Gastroesophageal sphincter (tissue), 4 donors: ENCODE measurements at places on chromosomes 5 and 9.

DNA sequence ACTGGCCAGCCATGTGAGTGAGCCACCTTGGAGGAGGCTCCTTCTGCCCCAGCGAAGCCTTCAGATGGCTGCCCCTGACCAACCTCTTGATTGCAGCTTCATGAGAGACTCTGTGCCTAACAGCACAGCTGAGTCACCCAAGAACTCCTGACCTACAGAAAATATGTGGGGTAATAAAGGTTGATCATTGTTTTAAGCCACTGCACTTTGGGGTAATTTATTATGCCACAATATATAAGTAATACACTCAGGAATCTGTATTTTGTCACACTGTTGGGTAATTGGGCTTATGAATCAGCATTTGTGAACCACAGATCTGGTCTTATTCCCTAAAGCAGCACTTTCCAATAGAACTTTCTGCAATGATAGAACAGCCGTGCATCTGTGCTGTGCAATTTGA is 24.4 kb upstream of the VDAC1 start:
- H3K27me3 ChIP-seq, result peaks cover 20% of the 10 kb centered on the region
- H3K36me3 ChIP-seq, result no peaks in the 10 kb centered on the region
- H3K4me1 ChIP-seq, result no peaks in the 10 kb centered on the region
- no peak overlapping the region for H3K4me3 ChIP-seq
- ATAC-seq, result no peak

DNA sequence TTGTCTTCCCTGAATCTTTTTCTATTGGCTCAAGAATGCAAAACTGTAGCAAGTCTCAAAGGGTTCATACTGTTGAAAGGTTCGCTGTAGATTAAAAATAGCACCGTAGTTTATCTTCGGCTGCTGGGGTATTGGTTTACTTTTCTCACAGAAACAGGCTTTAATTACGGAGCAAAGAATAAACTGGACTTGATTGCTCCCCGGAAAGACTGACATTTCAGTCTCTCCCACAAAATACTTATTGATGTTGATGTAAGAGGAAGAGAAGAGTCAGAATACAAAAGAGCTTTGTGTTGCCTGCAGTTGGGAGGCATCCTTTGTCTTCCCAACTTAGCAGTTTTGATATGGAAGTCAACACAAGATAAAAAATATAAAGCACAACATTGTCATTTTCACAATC is 183.9 kb upstream of the DMAC1 start:
- no peak for ATAC-seq
- H3K27ac ChIP-seq, result no peak overlapping the region
- H3K27me3 ChIP-seq, result peaks cover 13% of the 10 kb centered on the region
- H3K36me3 ChIP-seq, result no peaks in the 10 kb centered on the region
- H3K4me3 ChIP-seq, result no peak overlapping the region

- H3K27me3 ChIP-seq, result no peaks in the 10 kb centered on the region
- peaks cover 4% of the 10 kb centered on the region for H3K36me3 ChIP-seq
- no peaks in the 10 kb centered on the region for H3K4me1 ChIP-seq
- no peak overlapping the region for H3K27ac ChIP-seq
- ATAC-seq, result no peak
These were observed 161.3 kb downstream of the HACD4 start for GRCh38 chr9:20870115-20870514.

DNA sequence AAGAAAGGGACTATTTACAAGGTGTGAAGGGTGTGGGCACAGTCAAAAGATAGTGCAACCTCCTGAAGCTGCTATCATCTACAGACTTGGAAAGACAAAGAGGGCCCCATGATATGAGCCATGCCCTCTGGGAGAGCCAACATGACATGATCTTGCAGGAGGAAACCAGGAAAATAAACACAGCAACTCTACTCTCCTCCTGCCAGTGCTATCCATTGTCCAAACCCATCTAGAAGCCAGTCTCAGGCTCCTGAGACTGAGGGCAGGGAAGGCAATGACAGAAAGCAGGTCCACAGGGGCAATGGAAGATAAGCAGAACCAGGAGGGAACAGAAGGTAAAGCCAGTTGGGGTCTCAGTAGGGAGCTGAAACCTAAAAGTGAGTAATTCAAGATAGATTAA is 37.1 kb downstream of the PLPP1 start:
- no peak overlapping the region for H3K4me3 ChIP-seq
- ATAC-seq, result no peak
- no peaks in the 10 kb centered on the region for H3K27me3 ChIP-seq
- no peaks in the 10 kb centered on the region for H3K36me3 ChIP-seq

DNA sequence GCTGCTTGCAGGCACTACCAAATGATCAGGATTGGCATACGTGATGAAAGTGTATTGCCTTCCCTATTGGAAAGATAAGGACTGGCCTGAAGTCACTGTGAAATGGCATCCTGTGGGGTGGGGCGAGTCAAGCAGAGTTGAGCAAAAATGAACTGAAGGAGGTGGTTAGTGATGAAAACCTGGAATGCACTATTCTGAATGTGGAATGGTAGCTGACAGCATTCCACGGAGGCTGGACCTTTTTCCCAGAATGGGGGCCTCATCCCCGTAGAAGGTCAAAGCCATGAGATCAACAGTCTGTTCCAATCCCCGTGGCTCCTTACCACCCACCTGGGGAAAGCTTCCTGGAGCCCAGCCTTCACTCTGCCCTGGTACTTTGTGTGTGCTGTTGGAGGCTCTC is 37.7 kb downstream of the ASS1 start:
- no peaks in the 10 kb centered on the region for H3K27me3 ChIP-seq
- no peak overlapping the region for H3K27ac ChIP-seq
- ATAC-seq, result no peak
- peaks cover 70% of the 10 kb centered on the region for H3K36me3 ChIP-seq

- H3K36me3 ChIP-seq, result no peaks in the 10 kb centered on the region
- no peaks in the 10 kb centered on the region for H3K27me3 ChIP-seq
- no peak overlapping the region for H3K4me3 ChIP-seq
- H3K4me1 ChIP-seq, result peaks cover 38% of the 10 kb centered on the region
These were observed 48.4 kb downstream of the GALNT10 start for GRCh38 chr5:154238776-154239481.

DNA sequence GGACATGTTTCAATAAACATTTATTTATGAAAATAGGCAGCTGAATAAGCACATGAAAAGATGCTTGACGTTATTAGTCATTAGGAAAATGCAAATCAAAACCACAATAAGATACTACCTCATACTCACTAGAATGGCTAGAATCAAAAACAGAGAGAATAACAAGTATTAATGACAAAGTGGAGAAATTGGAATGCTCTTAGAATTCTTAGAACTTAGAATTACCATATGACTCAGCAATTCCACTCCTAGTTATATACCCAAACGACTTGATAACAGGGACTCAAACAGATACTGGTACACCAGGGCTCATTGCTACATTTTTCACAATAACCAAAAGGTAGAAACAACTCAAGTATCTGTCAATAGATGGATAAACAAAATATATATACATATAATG is 15.1 kb upstream of the TRIM36 start:
- no peak for ATAC-seq
- H3K4me3 ChIP-seq, result no peak overlapping the region
- peaks cover 53% of the 10 kb centered on the region for H3K27me3 ChIP-seq
- H3K36me3 ChIP-seq, result no peaks in the 10 kb centered on the region
- no peak overlapping the region for H3K27ac ChIP-seq

GRCh38 chr5:147240266-147240985 is 5.6 kb downstream of the STK32A start:
- ATAC-seq, result no peak
- H3K4me3 ChIP-seq, result no peak overlapping the region
- H3K4me1 ChIP-seq, result peaks cover 2% of the 10 kb centered on the region
- no peak overlapping the region for H3K27ac ChIP-seq
- no peaks in the 10 kb centered on the region for H3K36me3 ChIP-seq

- peaks cover 60% of the 10 kb centered on the region for H3K36me3 ChIP-seq
- H3K27ac ChIP-seq, result no peak overlapping the region
- ATAC-seq, result no peak
These were observed 15.9 kb downstream of the DAP start for GRCh38 chr5:10745133-10745532.

DNA sequence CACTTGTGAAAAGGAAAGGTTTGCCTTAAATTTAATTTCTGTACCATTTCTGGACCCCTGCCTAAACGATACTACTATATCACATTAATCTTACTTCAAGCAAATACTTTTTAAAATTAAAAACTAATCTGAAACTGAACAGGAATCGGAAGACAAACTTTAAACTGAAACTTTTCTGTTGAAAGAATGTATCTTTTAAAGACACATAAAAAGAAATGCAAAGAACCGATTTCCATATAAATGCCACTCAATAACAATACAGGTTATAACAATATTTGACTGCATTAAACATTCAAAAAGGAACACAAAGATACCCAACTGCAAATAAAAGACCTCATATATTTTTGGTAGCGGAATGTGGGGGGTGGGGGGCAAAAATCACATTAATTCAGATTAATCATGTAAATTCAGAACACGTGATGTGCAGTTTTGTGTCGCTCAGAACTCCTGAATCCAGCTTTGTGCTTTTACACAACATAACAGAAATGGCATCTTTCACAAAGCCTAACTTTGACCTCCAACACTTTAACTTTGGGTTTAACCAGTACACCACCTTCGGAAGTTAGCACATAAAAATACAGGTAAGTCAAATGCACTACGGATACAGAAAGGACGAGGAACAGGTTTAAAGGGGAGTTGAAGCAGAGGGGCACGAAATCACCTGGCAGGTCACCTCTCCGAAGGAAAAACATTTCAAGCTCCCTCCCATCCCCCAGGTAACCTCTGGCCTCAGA is 925 bp downstream of the LIFR start:
- no peaks in the 10 kb centered on the region for H3K36me3 ChIP-seq
- H3K27me3 ChIP-seq, result no peaks in the 10 kb centered on the region
- H3K4me3 ChIP-seq, result peak overlapping the region; percentile 98
- H3K4me1 ChIP-seq, result no peaks in the 10 kb centered on the region

GRCh38 chr5:171703146-171703545 is 82.5 kb upstream of the SMIM23 start:
- no peak overlapping the region for H3K4me3 ChIP-seq
- no peaks in the 10 kb centered on the region for H3K4me1 ChIP-seq
- peaks cover 16% of the 10 kb centered on the region for H3K27me3 ChIP-seq
- H3K36me3 ChIP-seq, result no peaks in the 10 kb centered on the region
- ATAC-seq, result no peak

DNA sequence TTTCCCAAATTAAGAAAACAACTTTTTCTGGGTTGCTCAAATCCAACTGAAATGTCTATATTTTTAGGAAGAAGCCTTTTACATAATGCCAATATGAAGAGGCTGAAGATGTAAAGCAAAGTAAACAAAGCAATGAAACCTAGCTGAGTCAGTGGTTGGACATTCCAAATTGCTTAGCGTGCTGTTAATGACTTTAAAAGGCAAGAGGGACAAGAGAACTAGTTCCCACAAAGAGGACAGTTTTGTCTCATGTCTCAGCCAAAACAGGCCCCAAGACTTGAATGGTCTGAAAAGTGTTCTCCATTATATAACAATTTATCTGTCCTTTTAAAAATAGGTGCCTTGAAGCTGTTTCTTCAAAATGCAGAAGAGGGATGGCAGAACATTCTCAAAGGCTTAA is 407.0 kb downstream of the ENC1 start:
- H3K4me3 ChIP-seq, result no peak overlapping the region
- no peaks in the 10 kb centered on the region for H3K36me3 ChIP-seq
- no peaks in the 10 kb centered on the region for H3K27me3 ChIP-seq
- H3K4me1 ChIP-seq, result no peaks in the 10 kb centered on the region
- no peak for ATAC-seq
- no peak overlapping the region for H3K27ac ChIP-seq

GRCh38 chr9:88808761-88809354 is 182.4 kb upstream of the S1PR3 start:
- peaks cover 13% of the 10 kb centered on the region for H3K4me1 ChIP-seq
- no peaks in the 10 kb centered on the region for H3K27me3 ChIP-seq
- no peak for ATAC-seq
- no peak overlapping the region for H3K27ac ChIP-seq

DNA sequence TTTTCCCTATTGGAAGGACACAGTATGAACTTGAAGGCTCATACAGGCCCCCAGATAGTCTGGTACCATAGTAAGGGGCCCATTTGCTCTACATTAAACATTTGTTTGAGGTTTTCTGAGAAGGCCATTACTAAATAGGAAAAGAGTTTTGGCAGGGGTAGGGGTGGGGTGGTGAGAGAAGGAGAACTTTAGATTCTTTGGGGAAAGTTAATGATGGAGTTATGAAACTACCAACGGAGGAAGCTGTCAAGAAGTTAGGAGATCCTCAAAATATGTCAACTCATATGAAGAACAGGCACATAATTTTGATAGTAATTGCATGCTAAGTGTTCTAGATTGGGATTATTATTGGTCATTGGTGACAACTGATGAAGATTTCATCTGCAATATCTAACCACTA is 114.7 kb downstream of the TAF11L14 start:
- no peaks in the 10 kb centered on the region for H3K27me3 ChIP-seq
- no peaks in the 10 kb centered on the region for H3K4me1 ChIP-seq
- H3K36me3 ChIP-seq, result no peaks in the 10 kb centered on the region

DNA sequence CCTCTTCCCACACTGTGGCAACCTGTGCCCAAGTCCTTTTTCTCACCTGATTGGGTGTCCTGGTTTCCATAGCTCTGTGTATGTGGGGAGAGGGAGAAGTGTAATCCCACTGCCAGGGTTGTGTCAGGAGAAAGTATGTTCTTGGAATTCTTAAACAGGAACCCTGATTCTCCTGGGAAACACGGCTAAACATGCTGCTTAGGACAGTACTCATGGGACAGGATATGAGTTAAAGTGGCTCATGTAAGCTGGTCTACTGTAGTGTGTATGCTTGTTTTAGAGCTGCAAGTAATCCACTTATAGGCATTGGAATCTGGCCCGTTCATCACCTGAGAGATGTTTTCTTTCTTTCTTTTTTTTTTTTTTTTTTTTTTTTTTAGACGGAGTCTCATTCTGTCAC is 23.9 kb downstream of the ARHGEF28 start:
- no peak for ATAC-seq
- peaks cover 9% of the 10 kb centered on the region for H3K4me1 ChIP-seq
- H3K36me3 ChIP-seq, result no peaks in the 10 kb centered on the region
- H3K27me3 ChIP-seq, result no peaks in the 10 kb centered on the region

- no peaks in the 10 kb centered on the region for H3K27me3 ChIP-seq
- ATAC-seq, result peak; percentile 21
- H3K27ac ChIP-seq, result peak overlapping the region; percentile 90
- H3K36me3 ChIP-seq, result no peaks in the 10 kb centered on the region
- H3K4me1 ChIP-seq, result peaks cover 29% of the 10 kb centered on the region
These were observed 696 bp downstream of the ZFP62 start for GRCh38 chr5:180860273-180860886.

GRCh38 chr5:172667786-172668593 is 26.9 kb downstream of the NEURL1B start:
- peak overlapping the region; percentile 62 for H3K27ac ChIP-seq
- H3K4me3 ChIP-seq, result no peak overlapping the region
- no peaks in the 10 kb centered on the region for H3K36me3 ChIP-seq
- H3K4me1 ChIP-seq, result peaks cover 20% of the 10 kb centered on the region
- H3K27me3 ChIP-seq, result no peaks in the 10 kb centered on the region

- no peaks in the 10 kb centered on the region for H3K27me3 ChIP-seq
- H3K4me3 ChIP-seq, result peak overlapping the region; percentile 31
- ATAC-seq, result no peak
- no peaks in the 10 kb centered on the region for H3K4me1 ChIP-seq
These were observed 651 bp upstream of the AK1 start for GRCh38 chr9:127878001-127878651.
